ENCODE measurements at places on chromosomes 4 and X.

DNA sequence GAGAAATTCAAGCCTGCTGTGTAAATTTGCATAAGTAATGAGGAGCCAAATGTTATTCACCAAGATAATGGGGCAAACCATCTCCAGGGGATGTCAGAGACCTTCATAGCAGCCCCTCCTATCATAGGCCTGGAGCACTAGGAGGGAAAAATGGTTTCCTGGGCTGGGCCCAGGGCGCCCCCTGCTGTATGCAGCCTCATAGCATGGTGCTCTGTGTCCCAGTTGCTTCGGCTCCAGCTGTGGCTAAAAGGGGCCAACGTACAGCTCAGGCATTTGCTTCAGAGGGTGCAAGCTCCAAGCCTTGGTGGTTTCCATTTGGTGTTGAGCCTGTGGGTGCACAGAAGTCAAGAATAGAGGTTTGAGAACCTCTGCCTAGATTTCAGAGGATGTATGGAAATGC, 859.3 kb downstream of the RPA4 start:
- no peak for DNase-seq

DNA sequence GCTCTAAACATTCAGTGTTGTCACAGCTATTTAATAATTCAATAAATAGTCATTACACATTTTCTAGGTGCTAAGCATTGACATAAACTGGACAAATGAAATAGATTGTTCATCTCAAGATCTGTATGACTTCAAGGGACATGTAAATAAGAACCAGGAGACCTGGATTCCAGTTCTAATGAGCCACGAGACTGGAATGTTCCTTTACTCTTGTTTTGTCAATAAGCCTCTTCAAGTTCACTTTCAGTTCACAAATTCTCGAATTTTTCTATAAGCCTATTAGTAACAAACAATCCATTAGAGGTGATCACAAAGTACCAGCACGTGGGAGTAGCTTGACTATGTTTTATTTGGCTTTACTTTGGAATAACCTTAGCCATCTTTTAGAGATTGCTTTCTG, 514.0 kb upstream of the SMIM31 start:
- DNase-seq: no peak

DNA sequence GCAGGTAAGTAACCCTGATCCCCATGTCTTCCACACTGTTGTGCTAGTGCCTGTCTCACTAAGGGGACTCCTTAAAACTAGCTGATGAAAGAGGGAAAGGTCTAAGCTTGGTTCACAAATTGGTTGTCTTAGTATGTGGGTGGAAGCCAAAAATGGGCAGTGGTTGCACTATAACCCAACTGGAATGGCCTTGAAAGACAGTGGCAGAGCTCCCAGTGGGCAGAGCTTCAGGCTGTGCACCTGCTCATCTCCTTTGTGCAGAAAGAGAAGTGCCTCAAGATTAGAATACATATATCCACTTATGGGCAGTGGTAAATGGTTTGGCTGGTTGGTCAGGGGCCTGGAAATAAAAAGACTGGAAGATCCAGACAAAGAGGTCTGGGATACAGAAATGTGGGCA, 7.2 kb downstream of the SYN1 start:
- no peak for DNase-seq

GRCh38 chr4:153514001-153514526, 47.9 kb downstream of the TMEM131L start:
- no peak for DNase-seq

- DNase-seq: no peak
Observed at GRCh38 chrX:38151441-38151840, 69.2 kb downstream of the SRPX start.

- DNase-seq: no peak
Observed at GRCh38 chrX:1126738-1127137, 85.7 kb downstream of the CRLF2 start.

- no peak for DNase-seq
Observed at GRCh38 chr4:176422511-176422910, 102.7 kb downstream of the SPCS3 start.

Data from ovary (tissue), 10 donors.